ENCODE measurements at places on chromosomes 2 and 18.

- DNase-seq = no peak
Observed at GRCh38 chr18:57241869-57242268, 95.0 kb downstream of the BOD1L2 start.

DNA sequence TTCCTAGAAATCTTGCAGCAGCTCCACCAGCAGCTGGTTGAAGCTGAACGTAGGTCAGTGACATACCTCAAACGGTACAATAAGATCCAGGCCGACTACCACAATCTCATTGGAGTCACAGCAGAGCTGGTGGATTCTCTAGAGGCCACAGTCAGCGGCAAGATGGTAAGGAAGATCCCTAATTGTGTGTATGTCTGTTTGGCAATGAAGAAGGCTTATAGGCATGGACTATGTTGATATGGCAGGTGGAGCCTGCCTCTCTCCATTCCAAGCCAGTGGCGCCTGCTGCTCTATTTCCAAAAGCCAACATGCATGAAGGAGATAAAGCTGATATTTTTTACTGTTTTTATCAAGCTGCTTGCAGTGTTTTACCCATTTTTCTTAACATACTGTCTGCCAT, 36.8 kb downstream of the ARMC9 start:
- no peak for DNase-seq

DNA sequence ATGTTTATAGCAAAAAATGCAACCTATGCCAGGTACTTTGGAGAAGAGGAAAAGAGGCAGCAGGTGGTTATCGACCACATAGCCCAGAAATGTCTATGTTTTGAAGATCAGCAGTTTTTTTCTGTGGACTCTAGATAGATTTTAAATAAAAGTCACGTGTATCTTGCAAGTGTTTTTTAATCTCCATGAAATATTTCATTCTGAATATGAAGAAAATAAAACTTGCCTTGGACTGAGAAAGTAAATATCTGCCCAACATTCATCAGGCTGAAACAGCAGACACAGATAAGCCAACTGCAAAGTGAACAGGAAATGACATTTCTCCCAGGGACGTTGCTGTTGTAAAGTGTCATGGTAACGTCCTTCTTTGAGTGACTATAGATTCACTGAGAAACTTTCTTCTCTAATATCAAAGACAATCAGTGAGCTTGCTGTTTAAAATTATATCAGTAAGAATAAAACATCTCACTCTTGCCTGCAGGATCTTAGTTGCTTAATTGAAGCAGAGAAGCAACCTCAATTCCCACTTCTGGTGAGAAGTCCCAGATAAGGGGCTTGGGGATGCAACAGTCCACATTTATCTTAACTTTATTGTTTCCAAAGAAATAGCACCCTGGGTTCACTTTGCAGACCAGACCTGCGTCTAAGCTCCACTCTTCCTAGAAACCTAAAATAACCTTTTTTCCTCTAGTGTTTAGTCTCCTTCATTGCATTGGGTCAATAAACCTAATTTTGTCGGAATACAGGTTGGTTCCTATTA, 6.3 kb downstream of the MYOM1 start:
- no peak for DNase-seq

DNA sequence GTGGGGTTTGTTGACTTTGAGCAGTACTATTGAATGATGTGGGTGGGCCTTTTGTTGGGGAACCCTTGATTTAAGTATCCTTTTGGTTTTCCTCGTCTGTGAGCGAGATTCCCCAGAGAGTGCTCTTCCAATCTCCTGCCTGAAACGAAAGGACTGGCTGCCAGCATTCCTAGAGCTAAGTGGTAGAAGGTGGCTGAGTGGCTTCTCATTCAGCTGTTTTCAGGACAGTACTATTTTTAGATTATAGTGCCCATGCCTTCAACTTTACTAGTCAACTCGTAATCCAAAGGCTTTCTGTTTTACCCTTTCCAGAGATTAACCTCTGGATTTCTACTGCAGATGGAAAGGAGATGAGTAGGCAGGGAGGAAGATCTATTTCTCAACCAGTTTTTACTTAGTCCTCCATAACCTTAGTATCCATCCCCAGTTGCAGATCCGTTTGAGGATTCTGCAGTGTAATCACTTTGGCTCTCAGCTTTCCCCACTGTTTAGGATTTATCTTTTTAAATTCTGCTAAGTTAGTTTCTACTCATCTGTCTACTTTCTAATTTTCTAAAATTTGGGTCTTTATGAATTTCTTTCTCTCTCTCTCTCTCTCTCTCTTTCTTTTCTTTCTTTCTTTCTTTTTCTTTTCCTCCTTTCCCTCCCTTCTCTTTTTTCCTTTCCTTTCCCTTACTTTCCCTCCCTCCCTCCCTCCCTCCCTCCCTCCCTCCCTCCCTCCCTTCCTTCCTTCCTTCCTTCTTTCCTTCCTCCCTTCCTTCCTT, 9.2 kb downstream of the SLC4A1AP start:
- DNase-seq = no peak

GRCh38 chr2:147910990-147911473, 66.2 kb downstream of the ACVR2A start:
- DNase-seq = no peak

DNA sequence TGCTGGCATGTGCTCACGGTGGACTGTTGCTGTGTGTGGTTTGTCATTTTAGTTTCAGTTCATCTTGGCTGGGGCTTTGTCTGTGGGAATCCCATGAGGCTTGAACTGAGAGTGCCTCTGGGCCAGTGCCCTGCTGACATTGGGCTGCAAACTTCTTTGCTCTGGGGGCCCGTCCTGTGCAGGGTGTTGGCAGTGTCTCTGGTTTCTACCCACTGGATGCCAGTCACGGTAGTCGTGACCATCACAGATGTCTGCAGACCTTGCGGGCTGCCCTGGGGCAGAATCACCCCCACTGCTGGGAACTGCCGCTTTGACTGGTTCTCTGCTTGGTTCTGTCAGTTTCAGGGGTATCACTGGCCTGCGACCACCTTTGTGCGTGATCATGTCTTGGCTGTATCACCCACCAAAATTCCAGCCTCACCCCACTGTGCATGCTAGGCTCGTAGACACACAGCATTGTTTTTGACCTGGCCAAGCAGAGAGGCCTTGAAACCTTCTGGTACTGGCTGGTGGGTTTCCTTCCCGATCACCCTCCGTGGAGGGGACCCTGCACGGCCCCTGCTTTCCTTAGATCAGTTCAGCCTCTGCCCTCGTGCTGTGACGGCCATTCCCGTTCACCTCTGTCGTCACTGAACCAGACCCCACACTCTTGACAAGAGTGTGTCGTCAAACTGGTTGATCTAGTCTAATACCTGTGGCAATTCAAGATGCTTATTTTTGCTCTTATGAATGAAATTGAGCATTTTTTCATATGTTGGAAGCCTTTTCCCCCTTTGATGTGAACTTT, 57.6 kb downstream of the KCNG2 start:
- no peak for DNase-seq

- DNase-seq = no peak
Observed at GRCh38 chr18:79690071-79690470, 10.5 kb downstream of the CTDP1 start.

DNA sequence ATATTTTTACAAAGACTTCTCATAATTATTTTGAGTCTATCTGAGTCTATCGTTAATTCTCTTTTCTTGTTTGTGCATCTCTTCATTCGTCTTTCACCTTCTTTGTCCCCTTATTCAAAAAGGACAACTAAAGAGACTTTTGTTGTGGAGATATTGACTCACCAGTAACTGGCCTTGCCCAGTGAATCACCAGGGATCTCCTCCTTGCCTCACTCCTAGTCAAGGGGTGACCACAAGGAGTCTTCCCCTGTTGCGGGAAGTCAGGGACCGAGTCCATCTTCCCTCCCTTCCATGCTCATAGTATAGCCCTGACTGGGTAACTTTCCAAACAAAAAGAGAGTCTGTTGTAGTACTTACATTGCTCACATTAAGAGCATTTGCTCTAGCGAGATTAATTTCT, 158.9 kb downstream of the NEB start:
- no peak for DNase-seq

GRCh38 chr2:16180631-16181030, 240.3 kb downstream of the MYCN start:
- DNase-seq = no peak

DNA sequence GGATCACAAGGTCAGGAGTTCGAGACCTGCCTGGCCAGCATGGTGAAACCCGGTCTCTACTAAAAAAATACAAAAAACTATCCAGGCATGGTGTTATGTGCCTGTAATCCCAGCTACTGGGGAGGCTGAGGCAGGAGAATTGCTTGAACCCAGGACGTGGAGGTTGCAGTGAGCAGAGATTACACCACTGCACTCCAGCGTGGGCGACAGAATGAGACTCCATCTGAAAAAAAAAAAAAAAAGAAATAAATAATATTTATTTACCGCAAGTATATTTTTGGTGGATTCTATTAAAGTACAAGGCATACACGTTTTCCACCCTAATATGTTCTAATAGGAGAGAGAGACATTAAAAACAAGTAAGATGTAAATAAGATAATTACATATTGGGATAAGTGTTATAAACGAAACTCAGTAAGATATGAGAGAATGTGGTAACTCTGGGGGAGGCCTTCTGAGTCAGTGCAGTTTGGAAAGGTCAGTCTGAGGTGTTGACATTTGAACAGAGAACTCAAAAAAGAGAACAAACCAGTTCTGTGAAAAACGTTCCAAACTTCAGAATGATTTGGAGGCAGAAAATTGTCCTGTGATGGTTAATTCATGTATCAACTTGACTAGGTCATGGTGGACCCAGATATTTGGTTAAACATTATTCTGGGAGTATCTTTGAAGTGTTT, 8.8 kb upstream of the POLI start:
- DNase-seq = no peak

DNA sequence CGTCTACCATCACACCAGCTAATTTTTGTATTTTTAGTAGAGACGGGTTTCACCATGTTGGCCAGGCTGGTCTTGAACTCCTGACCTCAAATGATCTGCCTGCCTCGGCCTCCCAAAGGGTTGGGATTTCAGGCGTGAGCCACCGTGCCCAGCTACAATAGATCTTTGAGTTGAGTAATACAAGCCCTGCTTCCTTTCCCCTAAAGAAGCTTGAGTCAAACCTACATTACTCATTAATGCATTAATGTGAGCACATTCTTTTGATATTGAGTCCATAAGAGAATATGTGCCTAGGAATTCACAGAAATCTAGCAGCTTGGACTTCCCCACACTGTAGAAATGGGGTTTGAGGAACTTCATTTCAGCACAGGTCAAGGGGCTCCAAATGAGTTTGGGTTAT, 39.6 kb downstream of the PSMG2 start:
- no peak for DNase-seq

GRCh38 chr18:58067601-58068000, 23.6 kb downstream of the NEDD4L start:
- DNase-seq = no peak

DNA sequence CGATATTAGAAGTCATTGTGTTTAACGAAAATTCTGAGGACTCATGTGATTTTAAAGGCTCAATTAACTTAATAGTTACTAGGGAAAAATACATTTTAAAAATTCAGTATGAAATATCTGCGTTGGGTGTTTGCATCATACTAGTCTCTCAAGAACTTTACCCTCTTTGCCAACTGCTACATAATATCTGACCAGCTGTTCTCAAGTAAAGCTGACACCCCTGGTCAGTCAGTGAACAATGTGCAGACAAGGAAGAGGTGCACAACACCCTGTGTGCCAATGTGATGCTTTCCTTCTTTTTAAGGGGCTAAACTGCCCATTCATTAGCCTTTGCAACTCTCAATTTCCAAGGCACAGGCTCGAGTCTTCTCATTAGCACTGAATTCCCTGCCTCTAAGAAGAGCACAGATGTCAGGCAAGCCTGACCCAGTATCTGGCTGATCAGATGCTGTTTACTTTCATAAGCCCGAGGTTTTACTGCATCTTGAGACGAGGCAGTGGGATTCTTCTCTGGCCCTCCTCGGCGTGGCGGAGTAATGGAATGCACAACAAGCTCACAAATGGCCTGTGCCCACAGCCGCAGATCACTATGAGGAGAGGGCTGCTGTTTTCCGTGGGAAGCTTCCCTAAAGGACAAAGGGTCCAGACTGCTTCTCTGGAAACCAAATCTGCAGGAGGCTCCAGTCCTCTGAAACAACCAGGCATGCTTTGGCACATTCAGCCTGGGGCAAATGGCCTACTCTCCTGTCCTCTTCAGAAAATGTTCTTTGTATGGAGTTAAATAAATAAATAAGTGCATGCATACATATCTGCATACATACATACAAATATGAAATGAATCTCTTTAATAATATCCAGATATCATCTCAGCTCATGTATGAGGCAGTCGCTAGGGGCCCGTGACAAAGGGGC, 240.3 kb downstream of the ZNF521 start:
- no peak for DNase-seq

- no peak for DNase-seq
Observed at GRCh38 chr2:106120432-106120831, 73.7 kb downstream of the UXS1 start.

DNA sequence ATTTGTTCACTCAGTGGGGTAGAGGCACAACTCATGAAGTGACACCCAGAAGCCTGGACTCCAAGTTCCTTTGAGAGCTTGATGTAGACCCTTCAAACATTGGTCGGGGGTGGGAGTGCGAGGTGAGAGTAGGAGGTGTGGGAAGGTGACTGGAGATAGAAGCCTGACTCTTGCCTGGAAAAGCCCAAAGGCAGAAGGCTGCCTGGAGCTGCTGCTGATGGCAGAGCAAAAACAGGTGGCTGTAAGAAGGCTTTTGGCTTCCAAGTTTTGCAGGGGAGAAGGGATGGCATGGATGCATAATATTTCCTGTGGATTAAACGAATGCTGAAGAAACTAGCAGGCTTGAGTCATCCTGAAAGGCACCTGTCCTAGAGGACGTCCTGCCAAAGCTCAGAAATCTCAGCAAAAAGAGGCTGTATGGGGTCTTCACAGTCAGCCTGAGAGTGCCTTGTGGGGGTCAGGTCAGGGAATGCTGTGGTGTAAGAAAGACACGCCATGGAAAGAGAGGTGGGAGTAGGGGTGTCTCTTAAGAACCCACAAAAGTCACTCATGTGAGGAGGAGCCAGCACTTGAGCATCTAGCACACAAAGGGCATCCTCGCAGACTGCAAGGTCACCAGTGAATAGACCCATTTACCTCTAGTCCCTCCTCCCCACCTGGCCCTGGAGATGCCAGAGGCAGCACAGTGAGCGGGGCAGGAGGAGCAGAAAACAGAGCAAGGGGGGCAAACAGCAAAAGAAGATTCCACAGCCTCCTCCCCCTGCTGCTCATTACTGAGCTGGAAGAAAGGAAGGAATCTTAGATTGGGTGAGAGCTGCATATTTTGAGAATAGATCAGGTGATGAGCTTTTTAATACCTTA, 37.5 kb downstream of the FASTKD2 start:
- no peak for DNase-seq
